Stimulated activated CD4-positive, alpha-beta T cell treated with anti-CD3 and anti-CD28 coated beads, Interleukin-15, amount 100 ng/mL, for 1 hour (primary cell): ENCODE measurements at places on chromosomes 1 and 21.

DNA sequence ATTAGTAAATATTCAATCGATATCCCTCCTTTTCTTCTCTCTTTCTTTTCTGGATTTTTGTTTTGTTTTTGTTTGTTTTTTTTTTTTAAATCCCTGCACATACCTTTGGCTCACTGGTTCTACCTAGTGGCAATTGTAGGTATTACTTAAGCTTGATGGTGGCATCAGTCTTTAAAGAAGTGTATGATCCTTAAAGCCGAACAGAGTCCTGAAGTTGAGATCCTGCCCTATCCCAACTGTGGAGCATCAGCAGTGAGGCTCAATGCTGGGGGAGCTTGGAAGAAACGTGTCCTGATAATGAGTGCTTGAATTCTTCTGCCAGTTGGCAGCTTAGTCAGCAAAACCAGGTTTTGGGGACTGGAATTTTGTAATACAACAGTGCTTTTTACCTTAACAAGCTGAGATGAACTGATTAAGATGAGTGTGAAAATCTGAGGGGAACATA, 60.8 kb downstream of the FASLG start:
- no peak for DNase-seq

GRCh38 chr1:56387071-56387740, 192.2 kb downstream of the PLPP3 start:
- no peak for DNase-seq

- DNase-seq = no peak
Measured at GRCh38 chr1:157155658-157156057, 17.5 kb upstream of the ETV3 start.

DNA sequence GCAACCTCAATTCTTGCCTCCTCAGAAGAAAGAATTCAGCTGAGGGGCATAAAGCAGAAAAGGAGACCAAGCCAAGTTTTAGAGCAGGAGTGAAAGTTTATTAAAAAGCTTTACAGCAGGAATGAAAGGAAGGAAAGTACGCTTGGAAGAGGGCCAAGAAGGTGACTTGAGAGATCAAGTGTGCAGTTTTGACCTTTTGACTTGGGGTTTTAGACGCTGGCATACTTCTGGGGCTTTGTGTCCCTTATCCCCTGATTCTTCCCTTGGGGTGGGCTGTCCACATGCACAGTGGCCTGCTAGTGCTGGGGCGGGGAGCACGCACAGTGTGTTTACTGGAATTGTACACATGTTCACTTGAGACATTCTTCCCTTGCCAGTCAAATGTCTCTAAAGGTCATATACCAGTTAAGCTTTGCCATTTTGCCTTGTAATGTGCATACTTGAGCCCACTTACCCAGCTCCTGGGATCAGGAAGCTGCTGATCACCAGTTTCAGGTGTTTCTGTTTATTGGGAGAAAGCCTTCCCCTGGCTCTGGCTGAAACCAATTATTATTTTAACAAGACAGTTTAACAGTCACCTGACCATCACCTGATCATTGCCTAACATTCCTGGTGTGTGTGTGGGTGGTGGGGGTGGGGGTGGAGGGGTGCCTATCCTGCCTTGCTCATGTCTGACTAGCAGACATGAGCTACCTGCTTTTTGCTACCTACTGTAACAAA, 36.2 kb downstream of the UTP25 start:
- DNase-seq = no peak

DNA sequence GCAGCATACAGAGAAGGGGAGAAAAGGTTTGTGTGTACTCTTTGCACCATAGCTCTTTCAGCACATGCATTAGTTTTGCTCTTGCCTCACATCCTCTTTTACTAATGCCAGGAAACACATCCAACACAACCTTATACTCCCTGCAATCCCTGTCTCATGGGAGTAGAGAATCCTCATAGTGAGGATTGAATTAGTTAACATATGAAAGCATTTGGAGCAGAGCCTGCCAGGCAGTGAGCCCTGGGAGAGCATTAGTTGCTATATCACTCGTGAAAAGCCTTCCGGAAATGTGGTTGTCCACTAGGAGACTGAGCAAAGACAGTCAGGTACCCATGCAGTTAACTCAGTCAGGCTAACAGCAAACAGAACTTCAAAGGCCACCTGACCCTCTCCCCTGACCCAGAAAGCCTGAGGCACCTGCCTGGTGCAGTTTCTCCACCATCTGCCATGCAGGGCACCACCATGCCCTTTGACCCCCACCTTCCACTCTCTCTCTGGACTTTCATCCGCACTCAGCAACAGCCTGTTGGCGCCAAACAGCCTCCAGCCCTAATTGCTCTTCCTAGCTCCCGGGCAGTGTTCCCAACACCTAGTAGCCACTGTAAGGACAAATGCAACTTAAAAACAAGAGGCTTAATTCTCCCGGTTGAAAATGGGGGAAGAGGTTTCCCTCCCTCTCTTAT, 14.9 kb upstream of the AGT start:
- no peak for DNase-seq

DNA sequence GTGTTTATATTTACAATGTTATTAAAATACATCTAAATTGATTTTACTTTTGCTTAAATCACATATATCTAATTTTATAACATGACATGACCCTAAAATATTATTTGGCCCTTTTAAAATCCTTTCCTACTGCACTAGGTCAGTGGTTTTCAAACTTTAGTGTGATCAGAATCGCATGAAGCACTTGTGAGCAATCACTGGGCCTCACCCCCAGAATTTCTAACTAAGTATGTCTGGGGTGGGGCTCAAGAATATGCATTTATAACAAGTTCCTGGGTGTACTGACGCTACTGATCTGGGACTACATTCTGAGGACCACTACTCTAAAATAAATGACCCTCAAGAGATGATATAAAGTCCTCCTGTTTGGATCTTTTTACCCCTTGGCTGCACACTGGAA, 8.8 kb downstream of the COL24A1 start:
- no peak for DNase-seq

GRCh38 chr1:151325231-151325630, 2.0 kb downstream of the PI4KB start:
- no peak for DNase-seq

GRCh38 chr1:92326681-92327080, 27.8 kb downstream of the RPAP2 start:
- DNase-seq = no peak

- DNase-seq = no peak
Measured at GRCh38 chr1:27400082-27400962, 7.9 kb downstream of the GPR3 start.

DNA sequence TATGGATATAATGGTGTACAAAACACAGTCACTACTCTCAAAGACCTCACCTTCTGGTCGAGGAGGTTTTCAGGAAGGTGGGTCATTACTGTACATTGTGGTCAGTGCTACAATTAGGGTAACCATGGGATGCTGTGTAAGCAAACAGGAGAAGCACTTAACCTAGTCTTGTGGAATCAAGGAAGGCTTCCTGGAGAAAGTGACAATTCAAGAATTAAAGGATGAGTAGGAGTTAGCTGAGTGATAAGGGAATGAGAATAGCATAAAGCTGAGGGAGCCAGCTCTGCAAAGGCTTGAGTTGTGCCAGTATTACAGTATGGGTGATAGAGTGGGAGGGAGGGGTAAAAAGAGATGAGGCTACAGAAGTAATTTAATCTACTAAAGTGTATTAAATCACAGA, 17.2 kb downstream of the NEXN start:
- DNase-seq = no peak

- no peak for DNase-seq
Measured at GRCh38 chr1:95029532-95029931, 43.2 kb downstream of the ALG14 start.

DNA sequence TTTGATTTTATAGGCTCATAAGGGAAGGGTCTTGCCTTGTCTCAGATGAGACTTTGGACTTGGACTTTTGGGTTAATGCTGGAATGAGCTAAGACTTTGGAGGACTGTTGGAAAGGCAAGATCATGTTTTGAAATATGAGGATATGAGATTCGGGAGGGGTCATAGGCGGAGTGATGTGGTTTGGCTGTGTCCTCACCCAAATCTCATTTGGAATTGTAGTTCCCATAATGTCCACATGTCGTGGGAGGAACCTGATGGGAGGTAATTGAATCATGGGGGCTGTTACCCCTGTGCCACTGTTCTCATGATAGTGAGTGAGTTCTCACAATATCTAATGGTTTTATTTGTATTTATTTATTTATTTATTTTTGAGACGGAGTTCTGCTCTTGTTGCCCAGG, 6.9 kb upstream of the CSDE1 start:
- no peak for DNase-seq

DNA sequence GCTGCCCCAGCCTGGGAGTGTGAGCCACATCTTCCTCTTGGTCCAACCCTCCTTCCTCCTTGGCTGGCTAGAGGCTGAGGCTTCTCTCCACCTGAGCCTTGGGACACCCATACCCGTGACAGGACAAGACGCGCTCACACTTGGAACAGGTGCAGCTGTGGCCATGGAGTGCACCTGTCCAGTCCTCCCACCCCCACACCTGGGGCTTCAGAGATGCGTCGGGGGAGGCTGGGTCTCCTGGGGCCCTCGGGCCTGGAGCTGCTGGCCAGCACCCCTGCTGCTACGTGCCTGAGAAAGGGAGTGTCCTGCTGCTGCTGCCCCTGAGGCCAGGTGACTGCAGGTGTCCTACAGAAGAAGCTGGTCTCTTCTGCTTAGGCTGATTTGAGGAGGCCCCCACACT, 37.0 kb upstream of the TMEM52 start:
- no peak for DNase-seq

DNA sequence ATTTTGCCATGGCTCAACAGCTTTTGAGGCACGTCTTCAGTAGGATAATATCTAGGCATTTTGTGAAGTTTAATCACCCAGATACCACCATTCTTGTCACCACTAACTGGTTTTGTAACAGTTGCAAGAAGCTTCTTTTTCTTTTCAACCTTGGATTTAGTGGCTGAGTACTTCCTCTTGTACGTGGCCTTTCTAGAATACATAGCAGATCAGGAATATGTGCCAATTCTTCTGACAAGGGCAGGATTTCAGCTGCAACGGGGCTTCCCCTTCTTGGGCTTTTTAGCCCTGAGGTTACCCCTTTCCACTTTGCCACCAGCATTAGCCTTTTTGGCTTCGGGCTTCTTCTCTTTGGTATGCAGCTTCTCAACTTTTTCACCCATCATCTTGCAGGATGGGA, 79.3 kb upstream of the WARS2 start:
- no peak for DNase-seq

- DNase-seq = no peak
Measured at GRCh38 chr1:177525176-177525575, 354.4 kb downstream of the BRINP2 start.

GRCh38 chr1:192914092-192914491, 105.3 kb downstream of the RGS2 start:
- DNase-seq = no peak

DNA sequence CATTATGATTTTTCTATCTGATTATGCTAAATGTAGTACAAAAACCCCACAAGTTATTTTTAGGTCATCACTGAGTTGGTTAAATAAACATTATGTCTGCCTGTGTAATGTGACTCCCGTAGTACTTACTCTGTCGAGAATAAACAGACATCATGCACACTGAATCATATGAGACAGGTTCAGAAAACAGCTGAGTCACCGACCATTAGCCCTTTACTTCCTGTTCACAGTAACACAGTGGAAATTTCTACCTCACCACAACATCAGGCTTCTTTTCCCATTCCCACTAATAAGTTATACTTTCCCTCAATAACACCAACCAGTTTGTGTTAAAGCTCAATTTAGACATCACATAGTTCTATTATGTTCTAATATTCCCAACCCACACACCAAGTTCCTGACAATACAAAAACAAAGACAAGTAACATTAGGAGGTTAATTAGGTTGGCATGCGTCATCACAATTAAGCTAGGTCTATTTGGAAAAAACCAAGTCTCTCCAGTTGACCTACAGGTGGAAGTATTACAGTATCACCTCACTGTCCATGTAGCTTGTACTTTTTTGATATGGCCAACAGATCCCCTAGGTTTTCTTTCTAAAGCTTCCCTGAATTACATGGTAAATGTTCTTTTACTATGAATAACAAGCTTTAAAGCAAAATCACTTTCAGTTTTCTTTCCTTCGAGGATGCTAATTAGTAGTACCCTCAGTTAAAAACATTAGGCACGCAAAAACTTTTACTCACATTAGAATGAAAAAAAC, 154.2 kb downstream of the EIF4G3 start:
- no peak for DNase-seq

GRCh38 chr21:45001134-45002095, 61.6 kb downstream of the SLX9 start:
- DNase-seq = no peak

GRCh38 chr1:154878371-154879037, 8.4 kb upstream of the KCNN3 start:
- DNase-seq = peak; percentile 67

- DNase-seq = peak; percentile 74
Measured at GRCh38 chr1:156053768-156054499, at the start of gene UBQLN4. Gene UBQLN4, minus strand, starts transcription at chr1:156053798. Its CDS starts 97 bp downstream, at chr1:156053701.

DNA sequence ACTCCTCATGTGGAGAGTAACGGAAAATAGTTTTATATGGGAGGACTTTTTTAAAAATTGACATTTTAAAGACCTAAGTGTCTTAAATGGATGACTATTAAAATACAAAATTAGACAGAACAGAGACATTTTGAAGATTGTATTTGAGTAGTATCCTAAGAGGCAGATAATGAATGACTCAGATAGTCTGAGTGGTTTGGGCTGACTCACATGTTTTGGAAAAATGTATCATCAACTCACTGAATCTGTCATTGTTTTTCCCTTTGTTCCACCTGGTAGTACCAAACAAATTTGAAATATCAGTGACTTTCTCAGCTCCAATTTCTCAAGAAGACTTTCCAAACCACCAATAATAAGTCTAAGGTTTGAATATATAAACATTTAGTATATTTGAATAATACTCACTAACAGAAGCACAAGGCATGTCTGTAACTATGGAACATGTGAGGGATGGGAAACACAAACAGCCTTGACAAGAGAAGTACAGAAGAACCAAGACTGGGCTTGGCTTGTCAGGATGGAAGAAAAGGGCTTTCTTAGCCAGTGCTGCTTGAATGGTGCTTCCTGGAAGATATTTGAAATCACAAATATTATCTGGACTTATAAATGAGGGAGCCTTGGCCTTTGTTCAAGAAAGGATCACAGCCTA, 90.6 kb downstream of the SGIP1 start:
- no peak for DNase-seq
